ENCODE measurements at places on chromosomes 5 and 9.

DNA sequence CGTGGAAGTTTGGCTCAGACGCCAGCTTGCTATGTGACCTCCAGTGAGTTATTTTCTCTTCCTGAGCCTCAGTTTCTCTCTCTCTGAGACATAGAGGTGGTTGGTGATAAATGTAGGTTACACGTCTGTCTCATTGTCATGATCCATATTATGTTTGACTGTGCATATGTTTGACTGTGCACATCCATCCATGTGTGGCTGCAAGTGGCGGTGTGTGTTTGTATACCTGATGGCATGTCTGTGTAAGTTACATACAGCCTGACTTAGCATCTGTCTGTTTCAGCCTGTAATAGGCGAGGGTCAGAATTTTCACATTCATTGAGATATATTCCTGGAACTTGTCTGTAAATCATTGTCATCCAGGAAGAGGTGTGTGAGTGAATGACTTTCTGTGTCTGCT is 3.3 kb downstream of the SPARC start:
- DNase-seq, result no peak

DNA sequence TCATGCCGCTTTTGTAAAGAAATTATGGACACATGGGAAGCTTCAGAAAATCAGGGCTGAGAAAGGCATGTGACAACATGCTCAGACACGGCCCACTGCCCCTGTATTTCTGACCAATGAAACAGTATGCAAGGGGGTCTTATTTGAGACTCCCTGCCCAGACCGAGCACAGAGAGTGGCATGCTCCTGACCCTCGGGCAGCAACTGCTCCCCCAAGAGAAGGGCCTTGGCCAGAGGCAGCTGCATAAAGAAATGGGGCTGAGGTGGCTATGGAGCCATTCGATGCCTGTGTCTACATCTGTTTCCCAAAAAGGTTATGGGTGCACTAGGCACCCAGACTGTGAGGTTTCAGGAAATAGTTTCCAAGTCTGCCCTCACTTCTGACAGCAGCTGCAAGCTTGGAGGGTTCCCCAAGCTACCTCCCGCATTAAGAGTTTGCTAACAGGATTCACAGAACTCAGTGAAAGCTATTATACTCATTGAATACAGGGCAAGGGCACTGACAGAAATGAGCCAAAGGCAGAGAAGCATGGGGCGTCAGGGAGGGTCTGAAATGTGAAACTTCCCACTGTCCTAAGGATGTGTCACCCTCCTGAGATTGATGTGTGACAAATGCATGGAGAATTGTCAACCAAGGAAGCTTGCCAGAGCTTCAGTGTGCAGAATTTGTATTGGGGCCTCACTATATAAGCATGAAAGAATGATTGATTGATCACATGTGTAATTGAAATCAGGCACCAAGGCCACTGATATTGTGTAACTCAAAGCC is 94.3 kb downstream of the DAP start:
- no peak for DNase-seq

GRCh38 chr5:109901628-109901981 is 211.9 kb downstream of the MAN2A1 start:
- no peak for DNase-seq

- no peak for DNase-seq
Observed at GRCh38 chr9:121386442-121387175, 16.6 kb upstream of the STOM start.

- DNase-seq, result no peak
Observed at GRCh38 chr5:12392246-12392645, 488.0 kb upstream of the CTNND2 start.

- no peak for DNase-seq
Observed at GRCh38 chr9:37034305-37034937, 353 bp upstream of the PAX5 start.

DNA sequence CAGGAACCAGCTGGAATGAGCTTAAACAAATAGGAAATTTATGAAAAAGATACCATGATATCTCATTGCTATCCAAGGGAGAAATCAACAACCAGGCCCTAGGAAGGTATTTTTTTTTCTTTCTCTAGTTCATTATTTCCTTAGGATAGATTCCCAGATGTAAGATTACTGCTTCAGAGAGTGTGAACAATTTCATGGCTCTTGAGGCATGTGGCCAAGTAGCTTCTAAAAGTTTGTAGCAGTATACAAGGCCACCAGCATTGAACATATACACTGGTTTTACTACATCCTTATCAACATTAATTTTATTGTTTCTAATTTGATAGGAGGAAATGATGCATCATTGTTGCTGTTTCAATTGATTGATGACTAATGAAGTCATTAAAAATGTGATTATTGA is 201.2 kb downstream of the SREK1 start:
- DNase-seq, result no peak

- DNase-seq, result no peak
Observed at GRCh38 chr5:150789943-150790611, 11.5 kb downstream of the SMIM3 start.

GRCh38 chr9:134224567-134225093 is 60.3 kb upstream of the RNU6ATAC start:
- DNase-seq, result no peak
